ENCODE measurements at places on chromosomes 12 and 14.

DNA sequence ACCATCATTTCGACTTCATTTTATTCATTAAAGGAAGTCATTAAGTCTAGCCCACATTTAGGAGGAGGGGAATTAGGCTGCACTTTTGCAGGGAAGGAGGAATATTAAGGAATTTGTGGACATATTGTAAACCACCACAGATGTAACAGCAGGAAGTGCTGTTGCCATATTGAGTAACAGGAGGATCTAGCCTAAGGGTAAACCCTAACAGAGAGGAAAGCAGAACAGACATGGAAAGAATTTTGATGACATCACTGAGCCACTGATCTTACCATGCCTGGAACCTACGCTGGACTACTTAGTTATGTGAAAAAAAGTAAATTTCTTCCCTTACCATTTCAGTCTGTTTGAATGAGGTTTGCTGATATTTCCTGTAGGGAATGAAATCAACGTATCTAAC is 100.7 kb upstream of the ATF7IP start:
- DNase-seq, result no peak

GRCh38 chr12:56723889-56724700 is 1.0 kb downstream of the NACA start:
- DNase-seq, result no peak

DNA sequence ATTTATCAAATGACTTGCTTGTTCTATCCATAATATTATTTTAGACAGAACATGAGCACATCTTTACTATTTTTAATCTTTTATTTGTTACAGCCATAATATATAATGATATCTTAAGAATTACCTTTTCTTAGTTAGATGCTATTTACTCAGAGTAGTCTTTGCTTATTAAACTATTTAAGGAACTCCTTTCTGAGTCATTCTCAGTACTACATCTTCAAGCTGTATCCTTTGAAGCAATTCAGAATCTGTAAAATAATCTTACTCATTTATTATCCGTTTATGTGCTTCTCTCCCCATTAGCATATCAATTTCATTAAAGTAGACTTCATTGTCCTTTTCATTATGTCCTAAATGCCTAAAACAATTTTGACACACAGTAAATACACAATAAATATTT is 240.4 kb upstream of the FAR2 start:
- DNase-seq, result no peak

- peak; percentile 72 for DNase-seq
Observed at GRCh38 chr12:119669744-119670472, 2.0 kb downstream of the PRKAB1 start.

GRCh38 chr12:59597385-59597781 is 1.6 kb downstream of the SLC16A7 start:
- DNase-seq, result peak; percentile 74

DNA sequence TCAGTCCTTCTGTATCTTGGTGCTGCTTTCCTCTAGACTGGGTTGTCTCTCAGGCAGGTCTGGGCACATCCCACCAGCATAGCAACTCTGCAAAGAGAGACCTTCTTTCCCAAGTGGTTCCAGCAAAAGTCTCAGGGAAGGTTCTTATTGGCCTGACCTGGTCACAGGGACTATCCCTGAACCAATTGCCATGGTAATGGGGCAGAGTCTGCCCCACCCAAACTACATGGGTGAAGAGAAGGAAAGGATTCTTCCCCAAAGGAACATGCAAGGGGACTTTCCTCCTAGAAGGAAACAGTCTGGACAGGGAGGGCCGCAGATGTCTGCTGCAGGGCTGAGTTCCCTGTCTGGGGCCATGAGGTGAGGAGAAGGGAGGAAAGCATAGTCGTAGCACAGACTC is 122.2 kb upstream of the NCOR2 start:
- no peak for DNase-seq

- DNase-seq, result no peak
Observed at GRCh38 chr12:17640615-17641014, 449.4 kb downstream of the RERGL start.

DNA sequence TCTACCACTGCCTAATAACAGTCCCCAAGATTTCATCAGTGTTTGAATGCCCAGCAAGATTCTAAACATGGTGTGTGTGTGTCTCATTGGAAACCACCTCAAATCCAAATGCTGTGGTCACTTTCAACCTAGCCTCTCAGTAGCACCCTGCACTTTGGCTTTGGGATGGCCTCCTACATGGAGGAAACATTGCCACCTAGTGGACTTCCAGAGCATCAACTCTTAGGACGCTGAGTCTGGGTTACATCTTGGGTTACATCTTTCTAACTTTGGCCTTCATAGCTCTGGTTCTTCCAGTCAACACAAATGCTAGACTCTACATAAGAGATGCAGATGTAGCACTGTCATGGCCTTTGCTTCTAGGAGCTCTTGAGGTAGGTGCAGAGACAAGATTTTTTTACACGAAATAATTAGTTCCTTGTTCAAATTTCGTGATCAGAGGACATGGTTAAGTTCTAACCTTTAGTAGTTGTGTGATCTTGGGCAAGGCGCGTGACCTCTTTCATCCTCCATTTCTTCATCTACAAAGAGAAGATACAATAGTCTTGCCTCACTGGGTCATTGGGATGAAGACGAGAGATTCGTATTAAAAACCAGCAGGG is 113.5 kb upstream of the VASH1 start:
- peak; percentile 47 for DNase-seq

DNA sequence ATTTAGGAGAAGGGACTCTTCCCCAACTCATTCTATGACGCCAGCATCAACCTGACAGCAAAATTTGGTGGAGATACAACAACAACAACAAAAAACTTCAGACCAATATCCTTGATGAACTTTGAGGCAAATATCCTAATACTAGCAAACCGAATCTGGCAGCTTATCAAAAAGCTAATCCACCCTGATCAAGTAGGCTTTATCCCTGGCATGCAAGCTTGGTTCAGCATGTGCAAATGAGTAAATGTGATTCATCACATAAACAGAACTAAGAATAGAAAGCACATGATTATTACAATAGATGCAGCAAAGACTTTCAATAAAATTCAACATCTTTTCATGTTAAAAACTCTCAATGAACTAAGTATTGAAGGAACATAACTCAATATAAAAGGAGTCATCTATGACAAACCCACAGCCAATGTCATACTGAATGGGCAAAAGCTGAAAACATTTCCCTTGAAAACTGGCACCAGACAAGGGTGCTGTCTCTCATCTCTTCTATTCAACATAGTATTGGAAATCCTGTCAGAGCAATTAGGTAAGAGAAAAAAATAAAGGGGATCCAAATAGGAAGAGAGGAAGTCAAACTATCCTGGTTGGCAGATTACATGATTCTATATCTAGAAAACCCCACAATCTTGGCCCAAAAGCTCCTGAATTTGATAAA is 233.3 kb downstream of the CCDC59 start:
- no peak for DNase-seq

DNA sequence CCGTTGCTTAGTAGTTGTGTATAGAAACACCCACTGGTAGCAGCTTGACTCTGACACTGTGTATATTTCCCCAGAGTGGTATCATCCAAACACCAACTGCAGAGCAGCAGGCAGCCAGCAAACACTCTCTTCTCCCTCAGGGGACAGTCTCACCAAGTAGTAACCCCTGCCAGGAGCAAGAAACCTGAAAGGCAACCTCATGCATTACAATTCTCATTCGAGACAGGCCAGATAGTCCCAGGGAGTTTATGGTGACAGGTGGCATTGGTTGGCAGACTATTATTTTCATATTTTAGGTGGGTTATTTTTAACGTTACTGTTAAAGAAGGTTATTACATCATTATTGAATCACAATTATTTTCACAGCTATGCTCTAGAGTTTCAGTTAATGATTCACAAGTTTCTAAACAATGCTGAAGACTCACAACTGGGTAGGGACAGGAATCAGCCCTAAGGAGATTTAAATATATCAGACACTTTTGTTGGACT is 222.8 kb downstream of the EGLN3 start:
- DNase-seq, result no peak

- no peak for DNase-seq
Observed at GRCh38 chr14:100295376-100296105, 10.7 kb downstream of the SLC25A29 start.

DNA sequence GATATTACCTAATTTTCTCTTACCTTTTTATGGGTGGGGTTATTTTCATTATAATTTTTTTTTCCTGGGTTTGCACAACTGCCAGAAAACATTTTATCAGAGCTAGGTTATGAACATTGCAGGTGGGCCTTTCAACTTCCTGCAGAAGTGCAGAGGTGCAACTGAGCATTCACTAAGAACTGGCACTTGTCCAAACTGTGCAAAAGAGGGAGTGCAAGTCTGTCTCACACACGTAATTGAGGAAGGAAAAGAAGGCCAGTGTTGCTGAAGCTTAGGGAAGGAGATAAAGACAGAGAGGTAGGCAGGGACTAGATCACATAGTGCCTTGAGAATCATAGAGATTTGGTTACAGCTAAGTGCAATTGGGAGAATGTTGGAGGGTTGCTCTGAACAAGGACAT is 14.1 kb upstream of the AMN1 start:
- DNase-seq, result no peak

- no peak for DNase-seq
Observed at GRCh38 chr12:105025890-105026289, 39.8 kb downstream of the NOPCHAP1 start.

DNA sequence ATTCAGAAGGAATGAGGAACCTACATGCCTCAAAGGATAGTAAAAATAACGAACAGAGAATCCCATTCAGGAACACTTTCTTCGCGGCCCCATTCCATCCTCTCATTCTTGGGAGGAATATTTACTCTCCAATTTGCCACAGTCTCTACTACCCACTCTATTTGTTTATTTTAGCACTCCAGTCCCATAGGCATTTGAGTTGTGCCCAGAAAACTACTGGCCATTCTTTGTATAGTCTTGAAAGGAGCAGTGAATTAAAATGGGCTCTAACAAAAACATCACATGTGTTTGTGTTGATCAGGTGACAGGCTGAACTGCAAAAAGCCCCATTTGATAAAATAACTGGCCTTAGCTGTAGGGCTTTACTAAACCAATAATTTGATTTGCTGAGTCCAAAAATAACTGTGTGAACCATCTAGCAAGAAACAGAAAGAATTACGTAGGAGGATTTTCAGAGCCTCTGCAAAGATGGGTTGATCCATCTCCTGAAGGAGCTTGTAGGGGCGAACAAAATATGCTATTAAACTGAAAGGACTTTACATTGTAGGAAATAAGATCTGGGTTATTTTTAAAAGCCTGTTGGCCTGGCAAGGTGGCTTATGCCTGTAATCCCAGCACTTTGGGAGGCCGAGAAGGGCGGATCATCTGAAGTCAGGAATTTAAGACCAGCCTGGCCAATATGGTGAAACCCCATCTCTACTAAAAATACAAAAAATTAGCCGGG is 142.3 kb upstream of the CPNE8 start:
- no peak for DNase-seq

DNA sequence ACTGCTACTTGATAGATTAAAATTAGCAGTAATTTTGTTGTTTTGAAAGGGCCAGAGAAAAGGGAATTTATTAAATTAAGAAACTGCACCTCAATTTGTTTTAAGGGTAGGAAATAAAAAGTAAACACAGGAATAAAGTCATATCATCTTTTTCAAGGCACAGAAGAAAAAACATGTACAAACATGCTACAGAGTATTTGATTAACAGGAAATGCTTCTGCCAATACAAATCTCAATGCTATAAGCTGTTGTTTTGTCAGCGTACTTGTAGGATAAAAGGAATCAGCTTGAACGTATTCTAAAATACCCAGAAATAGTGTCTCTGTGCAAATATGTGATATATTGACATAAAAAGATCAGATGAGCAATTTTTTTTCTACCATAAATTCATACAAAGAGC is 474.0 kb upstream of the MGAT4C start:
- no peak for DNase-seq

DNA sequence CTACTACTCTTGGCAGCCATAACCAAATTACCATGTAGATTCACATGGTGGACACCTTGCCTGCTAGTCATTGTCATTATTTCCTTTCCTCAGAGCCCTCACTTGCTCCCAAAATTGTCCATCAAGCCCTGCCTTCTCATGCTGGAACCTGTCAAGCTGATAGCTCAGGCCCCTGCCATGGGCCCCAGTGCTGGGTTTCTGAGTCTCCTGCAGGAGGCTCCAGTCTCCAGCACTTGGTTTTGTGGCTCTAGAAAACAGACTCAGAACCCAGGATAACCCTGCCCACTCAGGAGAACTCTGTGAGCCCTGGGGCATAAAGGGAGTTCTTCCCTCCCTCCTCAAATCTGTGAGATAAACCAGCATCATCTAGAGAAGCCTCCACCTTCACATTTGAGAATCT is 10.8 kb downstream of the KRT71 start:
- DNase-seq, result no peak

- DNase-seq, result no peak
Observed at GRCh38 chr12:40202095-40203059, 22.4 kb upstream of the LRRK2 start.

- DNase-seq, result peak; percentile 53
Observed at GRCh38 chr14:100645196-100645981, 58.2 kb upstream of the BEGAIN start.

- DNase-seq, result no peak
Observed at GRCh38 chr14:100904307-100905087, 975 bp upstream of the RTL1 start.

- DNase-seq, result no peak
Observed at GRCh38 chr14:79318371-79318770, 892.9 kb downstream of the DIO2 start.

GRCh38 chr14:30958555-30959407 is 66.7 kb upstream of the AP4S1 start:
- DNase-seq, result no peak

DNA sequence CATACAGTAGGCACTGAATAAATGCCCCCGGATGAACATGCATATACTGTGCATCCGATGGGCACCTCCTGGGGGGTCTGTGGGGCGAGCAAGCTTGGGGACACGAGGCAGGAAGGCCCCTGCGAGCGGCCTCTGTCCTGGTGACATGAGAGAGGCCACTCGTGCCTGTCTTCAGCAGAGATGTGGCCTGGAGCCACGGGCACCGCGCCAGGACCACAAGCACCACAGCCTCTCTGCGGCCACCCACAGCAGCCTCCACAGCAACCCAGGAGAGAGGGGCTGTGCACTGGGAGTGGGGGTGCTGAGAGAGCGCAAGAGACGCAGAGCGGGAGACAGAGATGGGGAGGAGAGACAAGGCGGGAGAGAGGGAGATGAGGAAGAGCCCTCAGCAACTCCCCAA is 118.5 kb downstream of the RFLNA start:
- DNase-seq, result no peak

All from PC-9 (cell line).